ENCODE measurements at places on chromosomes 16 and 17.

- H3K27ac ChIP-seq = no peak overlapping the region
- H3K36me3 ChIP-seq = no peaks in the 10 kb centered on the region
- H3K4me3 ChIP-seq = no peak overlapping the region
Observed at GRCh38 chr17:29611351-29612093, 11.2 kb downstream of the CORO6 start.

- no peak overlapping the region for H3K27ac ChIP-seq
- H3K4me1 ChIP-seq = no peaks in the 10 kb centered on the region
- H3K36me3 ChIP-seq = peaks cover 74% of the 10 kb centered on the region
- DNase-seq = no peak
- no peak overlapping the region for H3K4me3 ChIP-seq
Observed at GRCh38 chr16:85660843-85661739, 27.7 kb downstream of the GINS2 start.

DNA sequence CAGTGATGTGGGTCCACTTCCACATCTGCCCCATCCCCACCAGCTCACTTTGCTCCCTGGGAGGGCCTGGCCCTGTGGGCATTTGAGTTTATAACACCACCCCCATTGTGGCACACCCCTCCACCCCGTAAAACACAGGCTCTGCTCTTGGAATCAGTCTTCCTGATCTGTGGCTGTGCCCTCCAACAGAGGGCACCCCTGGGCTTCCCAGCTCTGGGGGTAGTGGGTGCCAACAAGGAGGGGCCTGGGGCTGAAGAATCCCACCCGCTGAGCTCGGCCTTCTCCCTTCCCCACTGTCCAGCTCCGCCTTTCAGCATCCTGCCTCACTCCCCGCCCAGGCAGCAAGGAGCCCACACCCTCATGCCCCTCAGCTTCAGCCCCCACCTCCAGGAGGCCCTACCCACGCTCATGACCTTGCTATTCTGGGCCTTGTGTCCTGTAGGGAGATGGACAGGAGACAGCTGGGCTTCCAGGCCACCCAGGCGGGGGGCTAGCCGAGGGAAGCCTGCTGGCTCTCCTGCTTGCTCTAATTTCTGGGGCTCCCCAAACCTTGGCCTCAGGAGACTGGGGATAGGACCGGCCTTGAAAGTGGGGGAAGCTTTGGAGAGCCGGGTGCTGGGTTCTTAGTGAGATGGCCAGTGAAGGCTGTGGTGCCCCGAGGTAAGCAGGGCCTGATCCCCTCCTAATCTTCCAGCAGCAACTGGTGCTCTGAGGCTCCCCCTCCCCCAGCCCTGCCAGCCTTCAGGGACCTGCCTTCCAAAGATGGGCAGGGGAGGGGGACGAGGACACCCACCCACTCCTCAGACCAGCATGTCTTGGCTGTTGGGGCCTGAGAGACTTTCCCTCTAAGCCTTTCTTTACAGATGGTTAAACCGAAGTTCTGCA lies 2.9 kb upstream of the ATP2A1 start:
- DNase-seq = no peak
- no peak overlapping the region for H3K27ac ChIP-seq
- no peak overlapping the region for H3K4me3 ChIP-seq
- peaks cover 16% of the 10 kb centered on the region for H3K4me1 ChIP-seq

DNA sequence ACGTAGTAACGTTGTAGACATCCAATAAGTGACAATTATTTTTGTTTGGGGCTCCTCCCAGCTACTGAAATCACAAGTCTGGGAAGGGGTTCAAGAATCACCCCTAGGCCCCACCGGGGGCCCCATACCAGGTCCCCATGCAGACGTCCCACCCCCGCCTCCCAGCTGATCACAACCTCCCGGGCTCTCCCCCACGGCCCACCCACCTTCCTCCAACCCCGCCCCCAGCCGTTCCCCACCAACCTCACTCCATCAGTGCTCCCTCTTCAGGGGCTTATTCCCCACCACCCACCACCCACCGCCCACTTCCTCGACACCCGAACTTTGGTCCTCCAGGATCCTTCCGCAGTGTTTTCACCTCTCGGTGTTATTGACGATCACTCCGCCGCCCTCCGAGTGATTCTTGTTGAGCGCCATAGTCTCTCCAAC lies 240 bp downstream of the WBP2 start:
- H3K36me3 ChIP-seq = peaks cover 18% of the 10 kb centered on the region
- H3K27ac ChIP-seq = peak overlapping the region; percentile 65
- peaks cover 46% of the 10 kb centered on the region for H3K4me1 ChIP-seq
- no peaks in the 10 kb centered on the region for H3K27me3 ChIP-seq
- no peak for DNase-seq

DNA sequence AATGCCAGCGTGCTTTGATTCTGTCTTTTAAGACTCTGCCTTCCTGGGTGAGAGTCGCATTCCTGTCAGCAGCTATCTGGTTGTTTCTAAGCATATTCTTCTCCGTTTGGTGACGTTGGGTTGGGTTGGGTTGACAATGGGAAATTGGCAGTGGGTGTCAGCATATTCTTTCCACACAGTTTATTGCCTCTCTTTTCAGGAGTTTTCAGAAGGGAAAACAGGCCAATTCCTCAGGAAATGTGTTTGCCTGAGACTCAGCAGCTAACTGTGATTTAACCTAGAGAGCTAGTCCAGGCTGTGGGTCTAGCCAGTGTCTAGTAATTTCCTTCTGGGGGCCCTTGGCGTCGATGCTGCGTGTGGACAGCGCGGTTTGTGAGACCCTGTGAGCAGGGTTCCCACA lies 21.2 kb downstream of the EPN2 start:
- peaks cover 3% of the 10 kb centered on the region for H3K27me3 ChIP-seq
- no peaks in the 10 kb centered on the region for H3K4me1 ChIP-seq
- no peaks in the 10 kb centered on the region for H3K36me3 ChIP-seq
- no peak overlapping the region for H3K4me3 ChIP-seq

DNA sequence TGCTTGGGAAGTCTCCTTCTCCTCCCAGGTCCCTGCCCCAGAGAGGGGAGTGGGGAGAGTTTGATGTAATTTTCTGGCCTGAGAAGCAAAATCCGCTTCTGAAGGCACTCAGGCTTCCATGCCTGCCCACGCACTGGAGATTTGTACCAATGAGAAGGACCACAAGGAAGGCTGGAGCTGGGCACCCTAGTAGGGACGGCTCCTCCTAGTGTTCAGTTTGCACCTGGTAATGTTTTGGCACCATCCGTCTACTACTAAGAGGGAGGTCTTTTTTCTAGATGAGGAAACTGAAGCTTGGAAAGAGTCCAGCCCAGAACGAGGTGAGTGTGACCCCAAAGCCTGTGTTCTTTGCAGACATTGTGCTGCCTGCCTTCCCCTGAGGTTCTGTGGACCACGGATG lies 83.6 kb upstream of the NLRP1 start:
- no peaks in the 10 kb centered on the region for H3K36me3 ChIP-seq
- no peaks in the 10 kb centered on the region for H3K4me1 ChIP-seq
- H3K4me3 ChIP-seq = no peak overlapping the region

- H3K27ac ChIP-seq = no peak overlapping the region
- H3K36me3 ChIP-seq = no peaks in the 10 kb centered on the region
- no peaks in the 10 kb centered on the region for H3K27me3 ChIP-seq
- no peak for DNase-seq
- no peak overlapping the region for H3K4me3 ChIP-seq
Observed at GRCh38 chr16:15544405-15544804, 98.5 kb downstream of the MARF1 start.

DNA sequence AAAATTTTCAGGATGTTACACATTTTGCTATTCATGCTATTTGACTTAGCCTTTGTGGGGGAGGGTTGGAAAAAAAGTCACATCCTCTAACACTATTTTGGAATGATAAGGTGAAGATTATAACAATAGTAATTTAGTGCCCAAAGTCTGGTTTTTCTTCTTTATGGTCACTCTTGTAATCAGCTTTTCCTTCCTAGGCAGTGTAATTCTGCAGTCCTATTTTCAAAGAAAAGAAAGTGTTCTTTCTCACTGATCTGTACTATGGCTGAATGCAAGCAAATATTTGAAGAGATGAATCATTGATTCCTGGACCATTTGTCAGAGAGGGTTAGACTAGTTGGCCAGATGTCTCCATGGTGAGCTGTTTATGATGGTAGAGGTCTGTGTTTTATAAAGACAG lies 8.4 kb downstream of the RSPRY1 start:
- H3K4me1 ChIP-seq = no peaks in the 10 kb centered on the region
- peaks cover 3% of the 10 kb centered on the region for H3K36me3 ChIP-seq
- H3K27me3 ChIP-seq = no peaks in the 10 kb centered on the region
- H3K27ac ChIP-seq = no peak overlapping the region
- DNase-seq = no peak
- no peak overlapping the region for H3K4me3 ChIP-seq

GRCh38 chr16:11757671-11758545 lies 15.3 kb upstream of the TXNDC11 start:
- H3K27me3 ChIP-seq = no peaks in the 10 kb centered on the region
- no peak for DNase-seq
- H3K36me3 ChIP-seq = peaks cover 82% of the 10 kb centered on the region
- no peak overlapping the region for H3K4me3 ChIP-seq
- no peak overlapping the region for H3K27ac ChIP-seq
- H3K4me1 ChIP-seq = no peaks in the 10 kb centered on the region

DNA sequence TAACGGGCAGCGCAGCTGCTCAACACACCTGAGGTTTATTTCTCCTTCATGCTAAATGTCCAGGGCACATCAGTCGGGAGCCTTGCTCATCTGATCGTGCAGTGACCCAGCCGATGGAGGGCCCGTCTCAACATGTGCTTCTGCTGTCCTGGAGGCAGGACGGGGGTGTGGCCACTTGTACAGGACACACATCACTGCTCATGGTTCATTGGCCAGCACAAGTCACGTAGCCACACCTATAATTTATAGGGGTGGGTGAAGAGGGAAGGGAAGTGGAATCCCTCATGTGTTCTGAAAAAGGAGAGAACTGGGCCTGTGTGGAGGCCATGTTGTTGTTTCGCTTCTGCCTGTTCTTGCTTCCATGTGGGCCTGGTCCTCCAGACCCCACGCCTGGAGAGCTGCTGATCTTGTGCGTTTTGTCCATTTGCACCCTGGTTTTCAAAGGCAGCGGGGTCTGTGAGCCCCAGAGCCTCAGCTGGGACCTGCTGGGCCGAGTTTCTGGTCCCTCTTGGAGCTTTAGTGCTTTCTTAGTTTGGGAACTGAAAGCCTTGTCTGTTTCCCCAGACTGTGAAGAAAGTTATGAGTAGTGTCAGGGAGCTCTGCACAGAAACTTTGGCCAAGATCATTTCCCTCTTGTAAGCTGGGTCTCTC lies 60.5 kb downstream of the CMIP start:
- no peaks in the 10 kb centered on the region for H3K27me3 ChIP-seq
- H3K4me1 ChIP-seq = peaks cover 12% of the 10 kb centered on the region
- no peak overlapping the region for H3K4me3 ChIP-seq

DNA sequence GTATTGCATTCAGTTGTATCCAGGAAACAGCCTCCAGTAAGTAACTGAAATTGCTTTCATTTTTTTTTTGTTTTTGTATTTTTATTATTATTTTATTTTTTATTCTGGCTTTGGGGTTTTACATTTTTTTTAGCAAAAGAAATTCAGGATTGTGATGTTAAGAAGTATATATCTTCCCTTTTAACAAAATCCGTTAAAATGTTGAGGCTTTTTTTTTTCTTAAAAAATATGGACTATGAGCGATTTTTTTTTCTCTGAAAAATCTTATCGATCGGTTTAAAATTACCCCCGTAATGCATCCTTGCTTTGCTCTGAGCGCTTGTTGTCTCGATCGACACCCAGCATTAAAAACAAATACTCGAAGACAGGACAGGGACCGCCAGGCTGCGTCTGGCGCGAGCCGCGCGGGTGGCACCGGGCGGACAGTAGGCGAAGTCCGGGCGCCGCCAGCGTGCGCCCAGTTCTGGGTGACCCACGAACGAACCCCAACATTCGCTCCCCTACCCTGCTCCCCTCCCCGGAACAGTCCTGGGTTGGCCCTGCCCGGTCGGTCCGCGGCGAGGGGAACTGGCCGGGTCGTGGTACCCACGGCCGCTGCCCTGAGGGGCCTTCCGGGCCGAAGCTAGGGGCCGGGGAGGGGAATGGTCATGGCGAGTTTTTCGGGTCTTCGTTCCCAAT lies 482 bp downstream of the BAHCC1 start:
- DNase-seq = no peak
- H3K27ac ChIP-seq = no peak overlapping the region
- H3K4me3 ChIP-seq = peak overlapping the region; percentile 12
- peaks cover 72% of the 10 kb centered on the region for H3K4me1 ChIP-seq
- no peaks in the 10 kb centered on the region for H3K36me3 ChIP-seq
- peaks cover 65% of the 10 kb centered on the region for H3K27me3 ChIP-seq

- no peaks in the 10 kb centered on the region for H3K27me3 ChIP-seq
- peaks cover 11% of the 10 kb centered on the region for H3K4me1 ChIP-seq
- peak overlapping the region; percentile 68 for H3K4me3 ChIP-seq
- H3K36me3 ChIP-seq = no peaks in the 10 kb centered on the region
Observed at GRCh38 chr16:46789499-46790414, 41.2 kb downstream of the C16orf87 start.

GRCh38 chr16:22928882-22929435 lies 115.0 kb downstream of the HS3ST2 start:
- no peaks in the 10 kb centered on the region for H3K36me3 ChIP-seq
- no peak overlapping the region for H3K4me3 ChIP-seq
- no peaks in the 10 kb centered on the region for H3K4me1 ChIP-seq

DNA sequence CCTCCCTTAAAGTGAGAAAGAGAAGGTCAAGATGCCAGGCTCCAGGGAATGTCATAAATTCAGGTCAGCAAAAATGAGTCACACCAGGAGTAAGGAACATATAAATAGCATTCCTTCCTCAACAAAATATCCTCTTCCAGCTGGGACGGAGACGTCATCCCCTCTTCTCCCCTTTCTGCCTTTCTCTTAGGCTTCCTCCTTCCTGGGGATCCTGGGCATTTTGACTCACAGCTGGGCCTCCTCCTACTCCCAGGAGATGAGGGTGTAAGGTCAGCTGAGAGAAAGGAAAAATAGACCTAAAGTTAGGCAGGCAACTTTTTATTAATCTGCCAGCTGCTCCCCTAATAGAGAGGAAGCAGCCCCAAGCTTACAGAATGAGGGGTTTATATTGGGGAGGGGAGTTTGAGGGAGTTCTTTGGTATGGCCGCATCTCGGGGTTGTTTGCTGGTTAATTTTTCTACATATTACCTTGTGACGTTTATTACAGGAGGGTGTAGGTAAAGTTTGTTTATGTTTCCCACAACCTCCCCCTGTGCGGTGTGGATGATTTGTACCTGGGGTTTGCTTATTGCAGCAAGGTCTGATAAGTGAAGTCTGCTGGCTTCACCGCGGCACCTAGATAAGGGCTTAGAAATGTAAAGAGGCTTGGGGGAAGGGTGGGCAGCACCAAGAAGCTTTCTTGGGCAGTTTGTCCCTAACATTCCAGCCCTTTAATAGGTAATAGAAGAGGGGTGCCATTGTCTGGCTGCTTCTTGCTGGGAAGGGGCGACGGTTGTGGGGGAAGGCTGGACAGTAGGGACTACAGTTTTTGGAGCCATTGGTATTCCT lies 7.1 kb upstream of the ZNF747 start:
- no peaks in the 10 kb centered on the region for H3K36me3 ChIP-seq
- H3K4me3 ChIP-seq = no peak overlapping the region
- H3K4me1 ChIP-seq = peaks cover 3% of the 10 kb centered on the region
- H3K27me3 ChIP-seq = no peaks in the 10 kb centered on the region
- H3K27ac ChIP-seq = no peak overlapping the region

- no peak overlapping the region for H3K4me3 ChIP-seq
- H3K27me3 ChIP-seq = peaks cover 8% of the 10 kb centered on the region
- H3K27ac ChIP-seq = no peak overlapping the region
- no peaks in the 10 kb centered on the region for H3K36me3 ChIP-seq
- no peak for DNase-seq
Observed at GRCh38 chr16:2973093-2973492, 3.9 kb downstream of the PAQR4 start.

- no peak overlapping the region for H3K27ac ChIP-seq
- H3K4me3 ChIP-seq = no peak overlapping the region
- H3K4me1 ChIP-seq = peaks cover 9% of the 10 kb centered on the region
- H3K36me3 ChIP-seq = no peaks in the 10 kb centered on the region
- DNase-seq = no peak
- H3K27me3 ChIP-seq = no peaks in the 10 kb centered on the region
Observed at GRCh38 chr16:86665319-86665675, 86.9 kb downstream of the FOXL1 start.

GRCh38 chr16:77064037-77064436 lies 127.0 kb upstream of the MON1B start:
- H3K27ac ChIP-seq = no peak overlapping the region
- no peaks in the 10 kb centered on the region for H3K27me3 ChIP-seq
